ENCODE measurements at places on chromosomes 2 and 18.

DNA sequence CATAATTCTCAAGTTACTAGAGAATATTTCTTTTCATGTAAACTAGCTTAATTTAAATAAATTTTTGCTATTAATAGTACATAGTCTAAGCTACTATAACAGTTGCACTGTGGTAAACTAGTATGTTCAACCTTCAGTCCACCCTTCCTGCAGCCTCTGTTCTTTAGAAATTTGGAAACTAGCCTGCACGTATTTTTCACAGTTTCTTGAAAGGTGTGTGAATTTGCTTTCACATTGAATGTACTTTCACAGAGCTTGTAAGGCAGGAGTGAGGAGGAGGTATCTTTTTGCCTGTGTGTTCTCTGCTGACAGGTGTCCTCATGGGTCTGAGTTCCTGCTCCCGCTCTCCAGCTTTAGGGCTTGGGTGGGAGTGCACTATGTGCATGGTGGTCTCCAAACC, 117.5 kb downstream of the ATP9B start:
- DNase-seq = no peak

GRCh38 chr2:20594048-20594750, 56.7 kb downstream of the HS1BP3 start:
- DNase-seq = no peak

GRCh38 chr2:23596316-23596885, 211.4 kb downstream of the KLHL29 start:
- DNase-seq = no peak

DNA sequence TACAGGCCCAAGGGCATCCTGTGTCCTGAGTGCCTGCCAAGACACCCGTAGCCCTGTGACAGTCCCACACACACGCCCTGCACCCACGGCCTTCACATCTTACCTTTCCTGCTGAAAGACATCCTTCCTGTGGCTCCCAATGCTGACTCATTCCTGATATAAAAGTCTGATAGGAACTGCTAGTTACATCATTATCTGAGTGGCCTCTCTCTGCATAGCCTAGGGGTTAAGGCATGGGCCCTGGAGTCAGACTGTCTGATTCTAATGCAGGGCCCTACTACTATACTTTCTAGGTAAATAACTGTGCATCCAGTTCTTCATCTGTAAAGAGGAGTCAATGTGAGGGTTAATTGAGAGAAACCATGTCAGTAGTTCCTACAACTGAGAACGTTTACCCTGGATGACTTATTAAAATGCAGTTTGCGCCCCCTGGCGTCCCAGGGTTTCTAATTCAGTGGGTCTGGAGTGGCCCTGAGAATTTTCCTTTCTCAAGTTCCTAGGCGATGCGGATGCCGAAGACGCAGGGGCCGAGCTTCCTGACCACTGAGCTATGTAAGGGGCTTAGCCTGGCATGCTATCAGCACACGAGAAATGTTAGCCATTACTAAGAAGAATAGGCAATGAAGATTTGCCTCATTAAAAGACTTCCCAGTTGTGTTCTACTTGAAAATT, 6.0 kb upstream of the GPR45 start:
- peak; percentile 28 for DNase-seq

GRCh38 chr2:109157563-109158105, 28.6 kb downstream of the SH3RF3 start:
- DNase-seq = no peak

GRCh38 chr2:110900191-110900590, 167.8 kb downstream of the ACOXL start:
- DNase-seq = no peak

GRCh38 chr2:84711651-84712050, 169.2 kb downstream of the TRABD2A start:
- no peak for DNase-seq

DNA sequence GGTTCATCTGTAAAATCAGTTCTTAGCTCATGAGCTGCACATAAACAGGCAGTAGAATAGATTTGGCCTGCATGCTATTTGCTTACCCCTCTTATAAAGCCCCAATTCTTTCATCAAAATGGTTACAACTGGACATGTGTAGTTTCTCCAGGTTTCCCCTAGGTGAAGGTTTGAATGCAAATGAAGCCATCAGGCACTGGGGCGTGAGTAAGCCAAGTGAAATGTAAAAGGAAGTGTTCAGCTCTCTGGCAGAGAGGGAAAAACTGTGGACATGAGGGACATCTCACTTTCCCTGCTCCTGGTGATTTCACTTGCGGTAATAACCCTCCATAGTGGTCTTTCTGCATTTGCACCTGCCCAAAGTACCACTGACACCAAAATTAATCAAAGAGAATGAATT, 1402.3 kb upstream of the LRRTM1 start:
- no peak for DNase-seq

- DNase-seq = no peak
Observed at GRCh38 chr2:2527148-2527547, 196.1 kb upstream of the MYT1L start.

DNA sequence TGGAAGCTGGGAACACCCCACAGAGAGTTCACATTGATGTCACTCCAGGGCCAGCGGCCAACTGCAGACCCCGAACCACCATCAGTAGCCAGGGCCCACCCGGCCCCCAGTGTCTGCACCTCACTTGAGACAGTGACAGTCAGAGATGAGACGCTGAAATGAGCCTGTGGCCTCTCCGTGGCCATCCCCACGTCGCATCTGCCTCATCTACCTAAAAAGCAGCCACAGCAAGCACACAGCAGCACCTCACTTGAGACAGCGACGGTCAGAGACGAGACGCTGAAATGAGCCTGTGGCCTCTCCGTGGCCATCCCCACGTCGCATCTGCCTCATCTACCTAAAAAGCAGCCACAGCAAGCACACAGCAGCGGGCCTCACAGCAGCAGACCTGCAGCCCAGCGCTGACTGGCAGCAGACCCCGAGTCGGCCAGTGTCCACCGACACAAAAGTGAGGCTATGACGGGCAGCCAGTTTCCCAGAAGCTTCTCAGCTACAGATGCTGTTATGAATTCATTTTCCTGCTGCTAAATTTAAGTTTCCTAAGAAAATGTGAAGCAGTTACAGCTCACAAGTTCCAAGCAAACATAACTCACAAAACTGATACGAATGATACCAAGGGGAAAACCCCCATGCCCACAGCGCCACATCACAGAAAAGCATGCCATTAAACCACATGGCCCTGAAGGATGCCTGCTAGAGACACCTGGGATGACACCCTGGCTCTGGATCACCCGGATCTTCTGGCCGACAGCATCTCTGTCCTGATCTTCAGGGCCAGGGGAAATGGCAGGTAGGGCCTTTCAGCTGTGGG, 27.7 kb downstream of the SNORC start:
- no peak for DNase-seq
